Ecto neural progenitor cell (in vitro differentiated cells): ENCODE measurements at places on chromosomes 1 and 21.

DNA sequence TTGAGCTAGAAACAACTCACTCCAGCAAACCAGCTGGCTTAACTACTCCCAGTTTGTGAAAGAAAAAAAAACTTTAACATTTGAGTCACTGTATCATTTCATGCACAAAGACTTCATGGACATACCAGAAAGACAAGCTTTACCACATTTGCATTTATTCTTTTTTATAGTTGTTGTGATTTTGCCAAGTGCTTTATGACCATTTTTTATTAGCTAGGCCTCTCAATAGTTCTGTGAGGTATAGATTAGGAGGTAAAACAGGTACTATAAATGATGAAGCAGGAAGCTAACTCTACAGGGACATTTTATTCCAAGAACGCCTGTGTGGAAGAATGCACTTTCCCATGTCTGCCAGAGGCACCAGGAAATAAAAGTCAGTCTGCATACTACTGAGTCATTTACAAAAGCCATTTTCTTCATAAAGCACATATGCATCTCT, 8.2 kb upstream of the DENND1B start:
- DNase-seq = no peak

DNA sequence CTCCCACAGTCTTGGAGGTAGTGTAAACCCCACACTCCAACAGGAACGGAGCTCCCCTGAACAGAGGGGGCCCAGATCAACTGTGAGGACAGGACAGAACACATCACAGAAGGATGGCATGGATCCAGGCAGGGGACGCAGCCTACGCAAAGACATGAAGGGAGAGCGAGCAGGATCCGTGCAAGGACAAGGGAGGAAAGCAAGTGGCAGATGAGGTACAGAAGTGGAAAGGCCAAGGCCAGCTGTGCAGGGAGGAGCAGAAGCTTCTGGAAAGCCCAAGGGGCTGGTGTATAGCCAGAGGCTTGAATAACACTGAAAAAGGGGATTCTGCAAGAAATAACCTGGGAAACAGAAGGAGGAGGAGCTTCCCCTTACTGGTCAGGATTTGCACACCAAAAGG, 81.2 kb downstream of the SIPA1L2 start:
- DNase-seq = no peak

GRCh38 chr1:158652721-158653334, 33.7 kb downstream of the SPTA1 start:
- DNase-seq = no peak

- DNase-seq = no peak
These were observed 35.1 kb upstream of the FRRS1 start for GRCh38 chr1:99801584-99801983.

GRCh38 chr1:220430059-220430458, 97.9 kb upstream of the MARK1 start:
- no peak for DNase-seq

DNA sequence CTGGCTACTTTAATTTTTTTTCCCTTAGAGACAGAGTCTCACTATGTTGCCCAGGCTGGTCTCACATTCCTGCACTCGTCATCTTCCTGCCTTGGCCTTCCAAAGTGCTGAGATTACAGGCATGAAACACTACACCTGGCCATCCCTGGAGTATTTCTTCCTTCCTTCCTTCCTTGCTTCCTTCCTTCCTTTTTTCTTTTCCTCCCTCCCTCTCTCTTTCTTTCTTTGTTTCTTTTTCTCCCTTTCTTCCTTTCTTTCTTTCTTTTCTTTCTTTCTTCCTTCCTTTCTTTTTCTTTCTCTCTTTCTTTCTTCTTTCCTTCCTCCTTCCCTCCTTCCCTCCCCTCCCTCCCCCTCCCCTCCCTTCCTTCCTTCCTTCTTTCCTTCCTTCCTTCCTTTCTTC, 46.4 kb upstream of the PM20D1 start:
- DNase-seq = no peak

- no peak for DNase-seq
These were observed 775.0 kb downstream of the USP25 start for GRCh38 chr21:16504766-16505165.

DNA sequence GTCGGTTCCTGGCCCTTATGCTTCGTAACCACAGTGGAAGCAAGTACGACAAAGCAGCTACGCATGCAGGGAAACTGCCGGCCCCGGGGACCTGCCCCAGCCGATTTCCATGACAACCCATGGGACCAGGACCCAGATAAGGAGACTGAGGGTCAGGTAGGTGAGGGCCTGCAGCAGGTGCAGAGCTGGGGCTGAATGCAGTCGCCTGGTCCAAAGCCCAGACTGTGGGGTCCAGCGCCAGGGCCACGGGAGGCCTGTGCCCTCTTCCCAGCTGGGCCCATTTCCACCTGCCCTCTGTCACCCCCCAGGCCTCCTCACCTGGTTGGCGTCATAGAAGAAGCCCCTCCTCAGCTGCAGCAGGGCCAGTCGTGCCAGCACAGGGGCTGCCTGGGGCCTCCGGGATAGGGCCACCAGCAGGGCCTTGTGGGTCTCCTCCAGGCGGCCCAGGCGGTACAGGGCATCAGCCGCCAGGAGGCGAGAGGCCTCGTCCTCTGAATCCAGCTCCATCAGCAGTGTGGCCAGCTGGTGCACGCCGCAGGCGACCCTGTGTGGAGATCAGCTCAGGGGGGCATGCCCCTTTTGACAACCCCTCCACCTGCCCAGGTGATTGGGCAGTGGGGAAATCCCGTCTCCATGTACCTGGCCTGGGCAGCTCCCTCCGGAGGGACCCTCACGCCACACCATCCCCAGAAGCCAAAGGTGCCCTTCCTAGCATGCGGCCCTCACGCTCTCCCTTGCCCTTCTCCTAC, 14.2 kb downstream of the TTC34 start:
- DNase-seq = no peak

DNA sequence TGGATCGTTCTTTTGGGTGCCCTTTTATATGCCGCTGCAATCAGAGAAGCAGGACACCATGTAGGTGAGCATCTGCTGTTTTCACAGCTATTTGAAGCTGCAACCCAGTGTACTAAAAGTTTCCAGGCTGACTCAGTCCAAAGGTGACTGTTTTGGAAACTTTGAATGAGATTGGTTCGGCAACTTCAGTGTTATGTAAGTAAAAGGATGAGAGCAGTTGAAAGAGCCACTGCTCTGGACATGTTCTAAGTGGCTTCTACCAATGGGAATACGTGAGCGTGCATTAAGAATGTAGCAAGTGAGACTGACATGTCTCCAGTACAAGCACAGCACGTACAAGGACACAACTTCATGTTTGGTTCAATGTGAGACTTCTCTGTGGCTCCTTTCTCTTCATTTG, 55.6 kb downstream of the DDR2 start:
- DNase-seq = no peak

- no peak for DNase-seq
These were observed 82.9 kb upstream of the CACYBP start for GRCh38 chr1:174916846-174917245.

DNA sequence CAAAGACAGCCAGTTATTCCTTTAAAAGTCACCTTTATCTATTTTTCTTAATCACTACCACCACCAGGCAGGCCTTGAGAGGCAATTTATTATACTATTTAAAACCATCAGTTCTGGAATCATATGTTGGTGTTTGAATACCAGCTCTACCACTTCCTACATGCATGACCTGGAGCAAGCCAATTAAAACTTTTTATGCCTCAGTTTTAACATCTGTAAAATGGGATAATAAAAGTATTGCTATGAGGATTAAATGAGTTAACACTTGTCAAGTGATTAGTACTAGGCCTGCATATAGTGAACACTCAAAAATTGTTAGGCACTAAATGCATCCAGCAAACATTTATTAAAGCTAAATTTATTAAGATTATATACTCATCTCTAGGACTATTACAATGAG, 49.2 kb upstream of the ADORA3 start:
- DNase-seq = no peak

- peak; percentile 56 for DNase-seq
These were observed 215.5 kb downstream of the KCNJ6 start for GRCh38 chr21:37700641-37701202.

DNA sequence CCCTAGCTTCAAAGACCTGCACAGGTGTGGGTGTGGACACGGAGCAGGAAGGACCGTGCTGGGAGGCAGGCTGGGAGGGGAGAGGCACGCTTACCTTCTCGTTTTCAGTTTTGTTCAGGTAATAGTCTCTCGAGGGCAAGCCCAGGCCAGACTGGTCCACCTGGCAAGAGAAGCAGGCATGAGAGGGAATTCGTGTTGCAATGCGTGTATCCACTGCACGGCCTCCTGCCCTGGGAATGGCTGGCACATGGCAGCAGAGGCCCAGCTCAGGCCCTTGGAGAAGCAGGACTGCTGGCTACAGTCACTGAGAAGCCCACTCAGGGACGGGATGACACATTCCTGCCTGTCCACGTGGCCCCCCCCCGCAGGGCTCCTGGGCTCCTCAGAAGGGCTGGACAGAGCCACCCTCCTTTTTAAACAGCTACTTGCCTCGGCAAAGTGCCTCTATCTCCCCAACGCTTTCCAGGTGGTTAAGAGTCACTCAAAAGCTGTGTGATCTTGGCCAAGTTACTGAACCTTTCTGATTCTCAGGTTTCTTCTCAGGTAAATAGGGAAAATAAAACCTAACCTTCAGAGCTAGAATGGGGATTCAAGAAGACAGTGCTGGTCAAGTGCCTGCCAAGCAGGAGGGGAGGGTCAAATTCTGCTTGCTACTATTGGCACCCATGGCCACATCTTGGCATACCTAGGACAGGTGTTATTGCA, 32.7 kb downstream of the ECE1 start:
- DNase-seq = no peak

GRCh38 chr1:76759950-76760349, 107.3 kb upstream of the ST6GALNAC5 start:
- no peak for DNase-seq

DNA sequence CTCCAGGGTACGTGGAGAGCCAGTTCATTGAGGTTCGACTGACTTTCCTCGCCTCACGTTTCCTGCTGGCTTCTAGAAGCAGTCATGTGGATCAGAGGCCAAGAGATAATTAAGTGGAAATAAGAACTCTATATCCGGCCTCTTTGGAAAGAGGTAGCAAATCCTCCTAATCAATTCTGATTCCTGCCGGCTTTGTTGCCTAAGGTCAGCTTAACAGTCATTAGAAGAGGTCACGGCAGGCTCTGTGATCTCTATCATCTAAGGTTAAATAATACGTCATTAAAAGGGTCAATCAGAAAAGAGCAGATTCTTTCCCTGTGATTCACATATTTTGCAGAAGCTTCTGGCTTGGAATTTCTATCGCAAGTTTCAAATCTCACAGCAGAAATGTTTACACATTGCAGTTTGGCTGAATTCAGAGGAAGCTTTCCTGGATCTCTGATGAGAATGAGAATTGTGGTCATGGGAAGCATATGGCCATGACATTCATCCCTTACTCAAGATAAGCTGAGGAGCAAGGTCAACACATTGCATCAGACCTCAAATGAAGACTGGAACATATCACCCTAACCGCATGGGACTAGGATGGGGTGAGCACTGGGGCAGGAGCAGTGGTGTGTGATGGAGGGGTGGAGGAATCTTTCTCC, 189.4 kb downstream of the PBX1 start:
- DNase-seq = peak; percentile 48

- no peak for DNase-seq
These were observed 96.6 kb downstream of the DNM3 start for GRCh38 chr1:171937938-171938337.

GRCh38 chr1:181135437-181135731, 46.9 kb downstream of the IER5 start:
- DNase-seq = no peak

- no peak for DNase-seq
These were observed 26.4 kb downstream of the ANGPTL1 start for GRCh38 chr1:178844436-178844835.

DNA sequence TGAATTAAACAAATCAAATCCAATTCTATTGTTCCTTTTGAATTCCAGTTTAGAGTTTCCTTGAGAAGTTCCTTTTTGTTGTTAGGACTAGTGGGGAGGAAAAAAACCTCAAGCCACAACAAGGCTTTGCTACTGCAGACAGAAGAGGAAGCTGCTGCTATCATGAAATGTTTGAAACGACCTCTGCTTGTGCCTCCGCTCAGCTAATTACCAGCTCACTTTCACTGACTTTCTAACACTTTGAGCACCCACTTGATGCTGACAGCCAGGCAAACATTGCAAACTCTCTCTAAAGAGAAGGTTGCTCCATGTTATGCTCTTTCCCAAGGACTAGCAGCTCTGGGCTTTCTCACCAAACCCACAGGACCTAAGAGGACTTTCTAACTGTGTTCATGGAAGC, 203.9 kb upstream of the PROX1 start:
- DNase-seq = no peak

- no peak for DNase-seq
These were observed 3.1 kb downstream of the DHX9 start for GRCh38 chr1:182842265-182842664.

- DNase-seq = peak; percentile 49
These were observed 62.2 kb downstream of the ELK4 start for GRCh38 chr1:205569411-205570172.

GRCh38 chr1:155962599-155963211, 15.6 kb downstream of the ARHGEF2 start:
- no peak for DNase-seq

DNA sequence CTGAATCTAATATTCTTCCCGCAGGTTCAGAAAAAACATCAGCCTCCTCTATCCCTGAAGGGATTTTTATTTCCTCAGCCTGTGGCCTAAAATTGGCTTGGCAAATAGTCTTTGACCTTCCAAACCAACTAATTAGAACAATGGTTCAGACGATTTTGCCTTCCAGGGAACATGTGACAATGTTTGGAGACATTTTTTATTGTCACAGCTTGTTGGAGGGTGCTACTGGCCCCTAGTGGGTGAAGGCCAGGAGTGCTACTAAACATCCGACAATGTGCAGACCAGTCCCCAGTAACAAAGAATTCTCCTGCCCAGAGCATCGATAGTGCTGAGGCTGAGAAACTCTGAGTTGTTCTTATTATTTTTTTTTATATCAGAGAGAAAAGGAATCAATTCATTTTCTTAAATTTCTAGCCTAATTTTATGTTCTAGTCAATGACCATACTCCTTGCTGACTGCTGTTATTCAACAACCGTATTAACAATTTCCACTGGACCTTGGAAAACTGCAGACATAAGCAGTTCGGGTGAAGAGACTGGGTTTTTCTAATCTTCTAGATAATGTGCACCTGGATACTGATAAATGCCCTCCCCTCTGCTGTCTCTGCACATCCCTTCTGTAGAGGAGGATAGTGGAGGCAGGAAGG, 280.7 kb downstream of the LMX1A start:
- DNase-seq = no peak

- DNase-seq = no peak
These were observed 47.3 kb upstream of the ST6GALNAC5 start for GRCh38 chr1:76820028-76820427.

DNA sequence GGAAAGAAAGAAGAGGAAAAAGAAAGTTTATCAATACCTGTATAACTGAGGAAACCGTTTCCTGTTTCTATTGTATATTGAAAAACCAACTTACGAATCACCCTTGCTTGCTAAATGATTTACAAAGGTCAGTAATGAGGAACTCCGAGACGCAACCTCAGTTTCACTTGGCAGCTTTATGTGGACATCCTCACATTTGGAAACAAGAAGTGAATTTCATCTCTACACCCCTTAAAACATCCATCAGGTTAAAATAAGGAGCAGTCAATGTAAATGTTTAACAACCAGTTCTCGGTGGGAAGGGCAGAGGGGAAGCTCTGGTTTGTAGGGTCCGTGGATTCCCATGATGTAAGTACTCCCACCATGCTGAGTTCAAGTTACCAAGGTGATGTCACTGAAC, 481.7 kb upstream of the RUNX1 start:
- no peak for DNase-seq

GRCh38 chr1:151211972-151212705, 13.8 kb downstream of the PIP5K1A start:
- no peak for DNase-seq
